BE2C (cell line): ENCODE measurements at places on chromosomes 2 and 18.

- no peak for DNase-seq
These were observed 58.6 kb downstream of the ODC1 start for GRCh38 chr2:10389573-10389972.

DNA sequence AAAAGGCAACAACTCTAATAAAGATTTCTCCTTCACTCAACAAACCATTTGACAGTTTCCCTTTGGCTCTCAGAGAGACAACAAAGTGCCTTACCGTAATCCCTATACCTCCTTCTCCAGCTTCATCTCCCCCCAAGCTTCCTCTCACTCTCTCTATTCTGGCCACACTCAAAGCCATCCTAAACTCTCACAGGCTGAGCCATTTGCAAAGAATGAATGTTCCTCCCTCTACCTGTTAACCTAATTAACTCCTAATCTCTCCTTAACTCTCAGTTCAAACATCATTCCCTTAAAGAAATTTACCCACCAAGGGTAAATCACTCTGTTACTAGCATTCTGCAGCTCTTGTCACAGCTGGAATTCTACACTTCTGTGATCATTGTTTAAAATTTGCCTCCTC is 38.2 kb downstream of the GFPT1 start:
- DNase-seq: no peak

DNA sequence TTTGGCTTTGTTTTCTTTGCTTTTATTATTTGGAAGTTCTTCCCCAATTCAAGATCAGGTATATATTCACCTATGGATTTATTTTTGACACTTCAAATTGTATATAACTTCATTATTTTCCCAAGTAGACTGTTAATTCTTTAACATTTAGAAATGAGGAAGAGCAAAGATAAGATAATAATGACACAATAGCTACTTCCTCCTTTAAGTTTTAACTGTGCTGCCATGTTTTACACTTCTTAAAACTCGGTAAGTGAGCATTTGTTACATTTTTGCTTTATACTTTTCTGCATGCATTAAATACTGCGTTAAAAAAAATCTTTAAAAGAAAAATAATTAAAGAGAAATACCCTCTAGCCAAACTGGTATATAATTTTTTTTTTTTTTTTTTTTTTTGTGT is 32.5 kb downstream of the SLC66A3 start:
- DNase-seq: no peak

GRCh38 chr2:168137510-168138180 is 109.8 kb downstream of the STK39 start:
- no peak for DNase-seq

DNA sequence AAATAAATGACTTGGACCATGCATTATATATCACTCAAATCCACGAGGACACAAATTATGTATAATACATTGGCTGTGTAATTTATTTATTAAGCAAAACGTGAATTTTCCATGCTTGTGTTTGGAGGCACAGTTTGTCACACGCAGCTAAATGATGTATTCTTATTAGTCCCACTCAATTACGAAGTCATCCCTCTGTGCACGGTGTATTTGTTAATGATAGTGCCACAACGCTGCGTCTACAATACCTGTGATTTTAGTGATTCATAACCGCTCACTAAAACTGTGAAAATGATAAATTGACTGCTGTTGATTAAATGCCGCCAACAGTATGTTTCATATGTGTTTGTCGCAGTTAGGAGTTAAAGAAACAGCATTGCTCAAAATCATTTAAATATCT is 358.3 kb downstream of the ZNF516 start:
- DNase-seq: no peak

DNA sequence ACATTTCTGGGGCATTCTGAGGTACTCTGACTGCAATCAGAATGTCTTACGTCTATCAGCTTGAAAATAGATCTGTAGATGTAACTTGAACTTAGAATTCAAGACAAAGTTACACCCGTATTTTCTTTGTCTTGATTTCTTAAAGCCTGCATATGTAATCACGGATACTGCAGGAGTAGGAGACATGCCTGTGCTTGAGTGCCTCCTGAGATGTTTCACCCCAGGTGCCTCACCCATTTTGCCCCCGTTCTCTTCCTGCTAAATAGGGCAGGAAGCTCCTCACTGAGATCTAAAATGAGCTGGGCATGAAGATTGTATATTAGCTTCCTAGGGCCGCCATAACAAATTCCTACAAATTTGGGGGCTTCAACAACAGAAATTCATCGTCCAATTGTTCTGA is 131.9 kb downstream of the RDH14 start:
- no peak for DNase-seq
